ENCODE measurements at places on chromosomes 7 and 10.
A peak's percentile ranks its signal among the peaks of the same experiment; 100 is the strongest.

DNA sequence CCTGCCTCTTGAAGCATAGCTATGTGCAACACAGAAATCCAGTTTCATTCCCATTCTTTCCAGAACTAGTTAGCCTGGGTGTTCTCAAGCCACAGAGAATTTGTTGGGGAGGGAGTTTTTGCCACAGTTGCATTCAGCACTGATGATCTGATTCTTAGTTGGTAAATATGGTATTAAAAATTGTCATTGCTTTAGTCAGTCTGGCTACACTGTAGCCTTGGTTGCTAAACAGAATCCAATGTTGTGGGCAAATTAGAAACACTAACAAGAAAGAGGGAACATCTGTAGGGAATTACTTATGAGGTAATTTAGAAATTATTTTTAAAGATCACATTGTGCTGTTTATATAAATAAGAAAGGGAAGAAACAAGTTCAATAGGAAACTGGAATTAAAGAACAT, 57.0 kb upstream of the CC2D2B start:
- no peak for DNase-seq

- DNase-seq, result no peak
Measured at GRCh38 chr10:78953799-78954297, 114.9 kb upstream of the ZMIZ1 start.

- DNase-seq, result no peak
Measured at GRCh38 chr10:3331690-3332230, 159.2 kb upstream of the PITRM1 start.

GRCh38 chr7:142471820-142472219, 214.0 kb upstream of the PRSS58 start:
- no peak for DNase-seq

- peak; percentile 91 for DNase-seq
Measured at GRCh38 chr10:26214004-26214403, 2.6 kb upstream of the GAD2 start.

DNA sequence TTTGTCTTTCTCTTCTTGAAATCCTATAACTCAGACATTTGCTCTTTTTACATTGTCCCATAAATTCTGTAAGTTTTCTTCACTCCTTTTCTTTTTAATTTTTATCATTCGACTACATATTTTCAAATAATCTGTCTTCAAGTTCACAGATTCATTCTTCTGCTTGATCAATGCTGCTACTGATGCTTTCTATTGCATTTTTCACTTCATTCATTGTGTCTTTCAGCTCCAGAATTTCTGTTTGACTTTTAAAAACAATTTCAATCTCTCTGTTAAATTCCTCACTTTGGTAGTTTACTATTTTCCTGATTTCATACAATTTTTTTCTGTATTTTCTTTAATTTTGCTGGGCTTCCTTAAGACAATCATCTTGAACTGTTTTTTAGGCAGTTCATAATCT, 230.4 kb downstream of the HPSE2 start:
- no peak for DNase-seq

DNA sequence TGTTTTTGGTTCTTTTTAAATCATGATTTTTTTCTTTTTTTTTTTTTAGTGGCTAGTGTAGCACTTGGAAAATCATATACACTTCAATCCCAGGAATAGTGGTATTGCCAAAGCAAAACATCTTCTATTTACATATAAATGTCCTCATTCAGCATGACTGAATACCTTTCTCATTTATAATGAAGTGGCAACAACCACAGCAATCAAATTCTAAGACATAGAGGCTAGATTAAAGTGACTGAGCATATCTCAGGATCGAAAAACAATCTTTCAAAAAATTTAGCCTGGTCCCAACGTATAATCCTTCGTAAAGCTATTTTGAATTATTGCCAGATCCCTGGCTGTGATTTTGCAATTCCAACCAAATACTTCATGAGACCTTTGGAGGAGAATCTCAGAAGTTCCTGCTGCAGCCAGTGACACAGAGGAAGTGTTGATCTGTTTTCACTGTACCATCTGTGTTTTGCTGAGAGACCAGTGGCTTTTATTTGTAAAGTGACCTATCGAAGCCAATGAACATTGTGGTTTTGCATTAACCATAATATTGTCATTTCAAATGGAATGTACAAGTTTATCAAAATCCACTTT, 29.8 kb upstream of the SP8 start:
- no peak for DNase-seq

DNA sequence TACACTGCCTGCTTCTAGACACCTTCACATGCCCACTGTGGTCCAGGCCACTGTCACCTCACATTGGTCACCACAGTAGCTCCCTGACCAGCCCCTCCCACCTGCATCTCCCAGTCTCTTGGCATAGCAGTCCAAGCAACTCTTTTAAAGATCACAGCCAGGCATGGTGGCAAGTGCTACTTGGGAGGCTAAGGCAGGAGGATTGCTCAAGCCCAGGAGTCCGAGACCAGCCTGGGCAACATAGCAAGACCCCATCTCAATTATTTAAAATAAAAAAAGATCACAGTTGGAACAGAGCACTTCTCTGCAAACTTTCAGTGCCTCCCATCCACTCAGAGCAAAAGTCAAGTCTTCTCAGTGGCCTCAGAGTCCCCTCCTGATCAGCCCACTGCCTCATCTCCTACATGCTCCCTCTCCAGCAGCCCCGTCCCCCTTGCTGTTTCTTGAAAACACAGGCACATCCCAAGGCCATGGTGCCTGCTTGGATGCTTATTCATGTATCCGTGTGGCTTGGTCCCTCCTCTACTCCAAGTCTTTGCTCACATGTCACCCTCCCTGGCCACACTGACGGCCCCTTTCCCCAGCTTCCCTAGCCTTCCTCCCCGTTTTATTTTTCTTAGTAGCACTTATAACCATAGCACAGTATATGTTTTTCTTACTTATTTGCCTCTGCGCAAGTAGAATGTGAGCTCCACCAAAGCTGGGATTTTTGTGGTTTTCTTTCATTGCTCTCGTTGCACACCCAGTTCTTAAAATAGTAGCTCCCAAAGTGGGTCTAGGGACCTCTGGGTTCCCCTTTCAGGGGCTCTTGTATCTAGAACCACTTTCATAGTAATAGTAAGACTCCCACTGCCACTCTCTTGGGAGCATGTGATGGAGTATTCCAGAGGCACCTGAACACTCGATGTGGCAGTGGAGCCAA, 19.5 kb downstream of the TSPAN15 start:
- DNase-seq, result no peak

DNA sequence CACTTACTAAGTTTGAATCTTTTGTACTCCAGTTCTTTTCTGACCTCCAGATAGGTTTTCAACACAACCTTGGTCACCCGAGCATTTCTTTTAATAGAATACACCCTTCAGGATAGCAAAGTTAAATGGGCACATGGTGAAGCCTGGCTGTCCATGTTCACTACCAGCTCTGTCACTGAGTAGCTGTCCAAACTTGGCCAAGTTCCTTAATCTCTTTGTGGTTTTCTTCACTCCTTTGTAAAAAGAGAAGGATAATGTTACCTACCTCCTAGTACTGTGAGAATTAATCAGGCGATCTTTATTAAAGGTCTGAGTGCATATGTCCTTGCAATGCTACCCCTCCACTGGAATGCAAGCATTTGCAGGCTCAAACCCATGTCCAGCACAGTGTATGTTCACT, 128.1 kb upstream of the PTPRZ1 start:
- DNase-seq, result no peak

DNA sequence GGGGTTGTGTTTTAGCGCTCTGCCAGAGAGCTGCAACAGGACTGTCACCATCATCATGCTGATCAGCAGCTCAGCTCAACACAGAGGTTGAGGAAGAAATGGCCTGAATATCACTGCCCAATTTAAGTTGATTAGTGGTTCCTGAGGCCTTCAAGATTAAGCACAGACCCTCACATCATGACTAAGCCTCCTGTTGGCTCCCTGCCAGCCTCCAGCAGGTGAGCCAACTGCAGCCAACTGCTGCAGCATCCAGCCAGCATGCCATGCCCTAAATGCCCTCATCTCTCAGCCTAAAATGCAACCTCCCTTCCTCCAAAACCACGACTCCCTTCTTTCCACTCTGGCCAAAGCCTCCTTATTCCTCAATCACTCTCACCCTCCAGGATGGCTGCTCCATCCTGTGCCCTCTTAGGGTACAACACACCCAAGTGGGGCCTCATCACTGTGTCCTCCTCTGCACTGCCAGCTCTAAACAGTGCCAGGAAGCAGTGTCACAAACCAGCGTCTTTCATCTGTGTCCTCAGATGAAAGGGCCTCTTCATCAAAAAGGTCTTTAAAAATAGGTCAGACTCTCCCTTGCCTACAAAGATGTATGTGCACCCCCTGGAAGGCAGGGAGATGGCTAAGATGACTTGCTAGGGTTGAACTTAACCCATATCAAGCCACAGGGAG, 259.3 kb downstream of the ZEB1 start:
- DNase-seq, result no peak

DNA sequence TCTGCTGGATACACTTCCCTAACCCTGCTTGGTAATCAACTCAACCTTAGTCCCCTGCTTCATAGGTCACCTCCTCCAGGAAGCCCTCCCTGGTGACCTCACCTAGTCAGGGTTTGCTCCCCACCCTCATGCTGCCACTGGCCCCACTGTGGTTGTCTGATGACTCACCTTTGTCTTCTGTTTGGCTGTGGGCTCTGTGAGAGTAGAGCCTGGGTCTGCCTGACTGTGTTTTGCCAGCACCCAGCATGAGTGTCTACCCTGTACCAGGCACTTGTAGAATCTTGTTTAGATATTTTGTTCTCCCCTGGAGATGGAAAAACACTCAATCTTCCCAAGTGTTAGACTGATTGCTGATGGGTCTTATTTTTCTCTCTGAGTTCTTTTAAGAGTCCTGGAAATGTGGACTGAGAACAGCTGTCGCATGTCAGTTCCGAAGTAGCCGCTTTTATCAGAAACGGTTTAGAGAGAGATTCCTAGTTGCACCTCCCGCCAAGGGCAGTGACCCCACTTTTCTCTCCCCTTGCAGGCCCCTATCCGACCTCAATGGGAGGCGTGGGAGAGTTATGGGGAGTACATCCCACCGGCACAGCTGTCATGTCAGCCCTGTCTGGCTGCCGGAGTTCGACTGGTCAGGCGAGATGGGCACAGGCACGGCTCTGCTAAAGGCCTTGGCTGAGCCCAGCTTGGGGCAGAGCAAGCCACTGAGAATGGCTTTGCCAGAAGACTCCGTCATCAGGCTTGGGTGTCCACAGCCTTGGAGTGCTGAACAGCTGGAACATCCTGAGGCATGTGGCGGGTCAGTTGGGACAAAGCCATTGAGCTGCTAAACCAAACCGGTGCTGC, 134.3 kb downstream of the GRK5 start:
- no peak for DNase-seq

DNA sequence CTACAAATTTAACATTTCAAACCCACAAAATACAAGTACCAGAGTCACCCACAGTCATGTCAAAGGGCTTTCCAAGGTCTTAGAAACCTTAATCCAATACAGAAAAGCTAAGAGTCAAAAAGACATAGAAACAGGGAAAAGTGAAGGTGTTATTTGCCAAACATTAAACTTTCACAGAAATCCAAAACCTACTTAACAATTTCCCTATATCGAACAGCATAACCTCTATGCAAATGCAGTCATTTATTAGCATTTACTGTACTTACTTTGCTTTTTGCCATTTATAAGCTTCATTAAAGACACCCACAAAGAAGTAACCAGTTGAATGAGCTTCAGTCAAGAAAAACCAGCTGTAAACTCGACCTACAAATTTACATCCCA, 1.6 kb downstream of the PANK1 start:
- no peak for DNase-seq

DNA sequence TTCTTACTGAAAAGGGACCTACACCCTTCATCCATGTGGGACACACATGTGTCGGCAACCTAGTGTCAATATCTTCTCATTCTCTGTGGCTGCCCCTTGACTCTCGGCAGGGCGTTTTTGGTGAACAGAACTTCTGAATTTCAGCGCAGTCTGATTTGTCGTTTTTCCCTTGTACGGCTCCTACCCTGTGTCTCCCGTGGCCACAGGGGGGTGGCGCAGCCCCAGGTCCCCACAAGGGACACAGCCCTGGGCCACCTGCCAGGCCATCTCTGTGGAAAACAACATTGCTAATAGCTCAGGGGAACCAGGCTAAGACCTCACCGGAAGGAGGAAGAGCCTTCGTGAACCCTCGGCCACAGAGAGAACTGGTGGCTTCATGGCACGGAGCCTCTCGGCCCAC, 53.1 kb upstream of the NKX6-2 start:
- DNase-seq, result no peak

- no peak for DNase-seq
Measured at GRCh38 chr7:154871928-154872750, 130.8 kb downstream of the PAXIP1 start.

- DNase-seq, result no peak
Measured at GRCh38 chr7:24980534-24981170, 674 bp upstream of the OSBPL3 start.

GRCh38 chr10:115092258-115092554, 959 bp upstream of the ATRNL1 start:
- DNase-seq, result no peak

DNA sequence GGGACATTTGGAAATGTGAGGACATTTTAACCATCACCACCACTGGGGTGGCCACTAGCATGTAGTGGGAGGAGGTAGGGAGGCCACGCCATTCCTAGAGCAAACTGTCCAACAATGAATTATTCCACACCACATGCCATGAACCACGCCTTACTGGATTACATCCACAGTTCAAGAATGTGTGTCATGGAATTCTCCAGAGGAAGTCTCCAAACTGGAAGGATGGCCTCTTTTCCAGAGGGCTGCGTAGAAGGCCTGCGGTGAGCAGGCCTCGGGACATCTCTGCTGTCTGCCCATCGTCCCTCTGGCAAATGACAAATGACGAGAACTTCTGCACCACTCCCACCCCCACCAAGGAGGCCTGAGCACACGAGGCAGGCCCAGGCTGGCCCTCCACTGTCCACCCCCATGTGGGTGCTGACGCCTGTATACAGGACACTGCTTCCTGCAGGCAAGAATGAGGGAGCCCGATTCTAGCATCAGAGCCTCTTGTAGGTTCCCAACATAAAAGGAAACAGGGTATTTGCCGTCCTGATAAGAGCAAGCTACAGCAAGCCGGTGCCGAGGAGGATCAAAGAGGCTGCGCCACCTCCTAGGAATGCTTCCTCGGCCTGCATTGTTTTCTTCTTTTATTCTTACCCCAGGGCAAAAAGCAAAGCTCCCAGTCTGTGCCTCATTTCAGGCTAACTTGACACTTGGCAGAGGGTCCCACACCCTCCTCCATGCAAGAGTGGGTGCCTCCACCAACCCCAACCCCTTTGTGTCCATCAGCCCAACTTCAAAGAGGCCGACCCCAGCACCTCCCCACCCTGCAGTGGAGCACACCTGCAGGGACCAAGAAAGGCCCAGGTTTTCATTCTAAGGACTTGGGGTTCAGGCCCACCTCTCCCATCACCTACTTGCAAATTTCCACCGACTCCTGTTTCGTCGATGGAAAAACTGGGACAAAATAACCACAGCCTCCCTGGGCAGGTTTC, 23.9 kb downstream of the TNS3 start:
- DNase-seq, result no peak

GRCh38 chr10:79192677-79193003, 123.9 kb downstream of the ZMIZ1 start:
- no peak for DNase-seq

- DNase-seq, result no peak
Measured at GRCh38 chr10:79347894-79348639, 798 bp downstream of the PPIF start.

- DNase-seq, result no peak
Measured at GRCh38 chr7:35277359-35277758, 23.5 kb upstream of the TBX20 start.

- no peak for DNase-seq
Measured at GRCh38 chr7:77443042-77443441, 26.9 kb upstream of the GSAP start.
